ENCODE measurements at places on chromosomes 7 and 10.

- no peak for DNase-seq
Observed at GRCh38 chr7:91463330-91463729, 199.1 kb downstream of the FZD1 start.

- no peak for DNase-seq
Observed at GRCh38 chr7:5774790-5775189, 6.7 kb downstream of the RNF216 start.

DNA sequence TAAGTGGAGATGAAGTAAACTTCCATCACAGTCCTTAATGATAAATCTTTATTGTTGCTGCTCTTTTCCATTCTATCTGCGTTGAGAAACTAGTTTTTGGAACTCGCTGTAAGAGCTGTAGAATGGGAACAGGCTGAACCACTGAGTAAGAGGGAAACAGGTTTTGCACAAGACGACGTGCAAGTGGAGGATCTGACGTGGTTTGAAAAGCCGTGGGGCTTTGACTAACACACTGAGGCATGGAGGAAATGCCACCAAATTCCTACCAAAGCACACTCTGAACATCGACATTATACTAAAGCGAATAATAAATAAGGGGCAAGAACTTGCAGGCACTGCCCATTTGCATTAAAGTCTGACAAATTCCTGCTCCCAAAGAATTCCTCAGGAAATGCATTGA lies 160.6 kb downstream of the KLF6 start:
- DNase-seq = no peak

GRCh38 chr7:78443811-78444210 lies 645.2 kb downstream of the PHTF2 start:
- no peak for DNase-seq

DNA sequence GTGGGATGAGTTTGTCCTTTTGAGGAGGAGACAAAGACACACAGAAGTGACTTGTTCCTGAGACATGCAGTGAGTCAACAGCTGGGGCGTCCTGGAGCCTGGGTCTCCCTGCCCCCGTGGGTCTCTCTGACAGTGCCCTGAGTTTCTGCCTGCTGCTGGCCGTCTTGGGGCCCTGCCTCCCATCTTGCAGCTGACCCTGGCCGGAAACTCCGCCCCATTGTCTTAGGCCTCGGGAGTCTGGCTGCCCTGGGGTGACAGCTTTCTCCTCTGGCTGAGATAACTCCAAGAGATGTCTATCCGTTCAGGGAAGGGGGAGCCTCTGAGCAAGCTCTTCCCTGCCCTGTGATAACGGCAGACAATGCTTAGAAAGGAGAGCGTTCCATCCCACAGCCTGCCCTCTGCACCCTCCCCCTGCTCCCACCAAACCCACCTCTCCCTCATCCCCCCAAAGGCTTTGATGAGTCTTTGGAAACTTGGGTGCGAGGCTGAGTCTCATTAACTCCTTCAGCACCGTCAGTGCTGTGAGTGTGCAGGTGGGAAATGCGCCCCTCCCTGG lies 69.5 kb upstream of the PODXL start:
- no peak for DNase-seq

DNA sequence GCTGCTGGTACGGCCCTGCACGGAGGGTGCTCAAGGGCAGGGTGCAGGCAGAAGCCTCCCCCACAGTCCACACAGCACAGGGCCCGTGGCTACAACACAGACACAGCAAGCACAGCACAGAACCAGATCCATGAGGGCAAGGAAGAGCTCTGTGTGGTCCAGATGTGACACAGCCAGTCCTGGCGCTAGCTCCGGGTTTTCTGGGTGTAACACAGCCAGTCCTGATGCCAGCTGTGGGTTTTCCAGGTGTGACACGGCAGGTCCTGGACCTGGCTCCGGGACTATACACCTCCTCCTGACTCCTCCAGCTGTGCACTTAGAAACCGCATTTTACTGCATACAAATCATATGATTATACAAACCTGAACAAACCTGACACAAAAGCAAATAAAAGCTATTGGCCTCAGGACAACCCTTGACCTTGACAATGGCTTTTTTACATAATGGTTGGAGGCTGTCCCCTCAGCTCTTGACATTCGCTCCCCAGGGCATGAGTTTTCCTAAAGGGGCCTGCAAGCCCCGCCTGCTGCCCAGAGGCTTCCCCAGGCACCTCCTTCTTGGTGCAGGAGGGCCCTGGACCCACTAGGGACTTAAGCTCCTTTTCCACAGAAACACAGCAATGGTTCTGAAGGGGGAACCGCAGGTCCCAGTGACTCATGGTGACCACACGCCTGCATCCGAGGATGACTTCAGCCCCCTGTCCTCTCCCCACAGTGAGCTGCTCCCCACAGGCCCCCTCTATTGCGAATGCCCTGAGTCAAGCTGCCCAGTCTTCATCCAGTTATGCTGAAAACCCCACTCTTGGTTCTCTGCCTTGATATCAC lies 209.6 kb downstream of the PTPRN2 start:
- DNase-seq = no peak

- DNase-seq = no peak
Observed at GRCh38 chr7:69787736-69788431, 189.6 kb downstream of the AUTS2 start.

- DNase-seq = no peak
Observed at GRCh38 chr10:10211409-10211808, 806.3 kb upstream of the CELF2 start.

DNA sequence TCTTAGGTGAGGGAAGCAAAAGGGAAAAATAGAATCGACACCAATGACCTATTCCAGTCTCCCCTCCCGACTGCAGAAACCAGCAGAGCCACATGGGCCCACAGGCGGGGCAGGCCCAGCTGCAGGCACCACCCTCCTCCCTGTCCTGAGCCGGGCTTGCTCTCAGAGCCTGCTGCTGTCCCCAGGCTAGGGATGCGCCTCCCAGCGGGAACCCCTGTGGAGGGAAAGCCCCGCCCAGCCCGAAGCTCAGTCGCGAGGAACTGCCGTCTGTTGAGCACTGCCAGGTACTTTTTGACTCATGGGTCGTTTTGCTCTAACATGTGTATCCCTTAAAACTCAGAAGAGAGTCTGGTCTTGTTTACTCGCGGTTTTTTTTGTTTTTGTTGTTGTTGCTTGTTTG lies 124.5 kb upstream of the RET start:
- no peak for DNase-seq

- no peak for DNase-seq
Observed at GRCh38 chr10:97532935-97533671, 34.4 kb downstream of the UBTD1 start.

DNA sequence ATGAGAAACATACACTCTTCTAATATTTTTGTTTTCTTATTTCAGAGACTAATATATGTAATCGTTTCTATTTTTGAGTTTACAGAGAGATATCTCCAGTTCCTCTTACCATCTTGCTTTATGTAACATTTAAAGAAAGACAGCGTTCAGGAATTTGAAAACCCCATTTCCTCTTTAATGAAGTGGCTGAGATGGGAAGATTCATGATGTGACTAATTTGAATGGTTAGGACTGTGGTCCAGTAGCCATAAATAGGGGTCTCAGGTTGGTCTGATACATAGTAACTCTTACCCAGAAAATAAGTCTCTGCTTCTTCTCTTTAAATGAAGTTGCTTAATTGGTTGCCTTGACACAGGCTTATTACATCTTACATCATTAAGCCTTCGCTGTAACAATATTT lies 6.9 kb downstream of the KMT2E start:
- no peak for DNase-seq

DNA sequence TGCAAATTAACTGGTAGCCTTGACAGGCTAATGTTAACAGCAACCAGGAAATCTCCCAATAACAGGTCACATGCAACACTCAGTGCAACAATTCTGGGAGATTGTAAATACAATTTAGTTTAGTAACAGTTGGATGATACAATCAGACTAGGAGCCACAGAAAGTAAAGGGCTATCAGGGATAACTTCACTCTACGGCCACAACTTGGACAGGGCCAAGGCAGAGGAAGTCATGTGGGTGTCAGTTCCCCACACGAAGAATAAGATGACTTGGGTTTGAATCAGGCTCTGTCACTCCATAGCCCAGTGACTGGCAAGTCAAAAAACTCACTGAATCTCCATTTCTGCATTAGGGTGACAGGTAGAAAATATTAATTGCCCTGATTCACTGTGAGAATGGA lies 217.3 kb upstream of the CCDC6 start:
- no peak for DNase-seq

DNA sequence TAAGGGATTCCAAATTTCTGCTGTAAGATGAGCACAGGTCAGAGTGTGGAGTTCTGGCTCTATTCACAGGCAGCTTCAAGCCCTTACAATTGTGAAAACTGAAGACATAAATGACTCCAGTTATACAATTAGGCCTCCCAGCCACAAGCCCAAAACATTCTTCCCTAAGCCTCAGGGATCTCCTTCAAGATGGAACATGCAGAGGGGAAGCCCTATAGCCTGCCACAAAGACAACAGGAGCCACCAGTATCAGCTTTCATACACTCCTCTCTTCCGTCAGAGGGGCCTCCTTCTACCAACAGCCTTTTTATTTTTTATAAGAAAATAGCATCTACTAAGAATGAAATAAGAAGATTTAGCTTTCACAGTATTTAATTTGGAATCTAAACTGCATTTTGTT lies 46.5 kb downstream of the DLD start:
- DNase-seq = no peak

DNA sequence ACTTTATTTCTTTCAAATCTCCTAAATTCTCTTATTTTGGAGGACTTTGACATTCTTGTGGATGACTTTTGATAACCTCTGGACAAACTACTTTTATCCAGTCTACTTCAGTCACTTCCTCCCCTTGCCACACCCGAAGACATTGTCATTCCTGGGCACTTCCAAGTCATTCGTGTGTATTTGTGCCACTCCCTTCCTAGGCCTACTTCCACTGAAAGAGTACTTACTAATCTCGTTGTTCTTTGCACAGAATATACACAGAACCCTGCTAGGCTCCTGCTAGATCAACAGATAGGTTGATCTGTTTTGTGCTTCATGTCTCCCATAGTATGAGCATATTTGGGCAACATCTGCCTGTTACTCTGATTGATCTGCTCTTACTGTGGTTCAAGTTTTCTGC lies 355.4 kb downstream of the HGF start:
- no peak for DNase-seq

DNA sequence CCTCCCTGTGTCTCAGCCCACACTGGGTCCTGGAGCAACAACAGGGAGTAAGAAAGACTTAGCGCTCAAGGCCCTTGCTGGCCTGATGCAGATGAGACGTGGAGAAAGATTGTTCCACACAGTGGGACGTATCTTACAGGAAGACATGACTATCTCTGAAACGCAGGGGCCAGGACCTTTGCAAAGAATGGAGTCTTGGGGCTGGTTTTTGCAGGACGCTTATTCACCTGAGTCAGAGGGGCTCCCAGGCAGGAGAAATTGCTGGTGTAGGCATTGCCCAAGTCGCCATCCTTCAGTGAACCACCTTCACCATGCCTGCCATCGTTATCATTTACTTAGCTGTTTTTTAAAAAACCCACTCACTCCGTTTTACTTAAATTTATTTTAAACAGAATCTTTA lies 11.8 kb upstream of the GDF10 start:
- no peak for DNase-seq

DNA sequence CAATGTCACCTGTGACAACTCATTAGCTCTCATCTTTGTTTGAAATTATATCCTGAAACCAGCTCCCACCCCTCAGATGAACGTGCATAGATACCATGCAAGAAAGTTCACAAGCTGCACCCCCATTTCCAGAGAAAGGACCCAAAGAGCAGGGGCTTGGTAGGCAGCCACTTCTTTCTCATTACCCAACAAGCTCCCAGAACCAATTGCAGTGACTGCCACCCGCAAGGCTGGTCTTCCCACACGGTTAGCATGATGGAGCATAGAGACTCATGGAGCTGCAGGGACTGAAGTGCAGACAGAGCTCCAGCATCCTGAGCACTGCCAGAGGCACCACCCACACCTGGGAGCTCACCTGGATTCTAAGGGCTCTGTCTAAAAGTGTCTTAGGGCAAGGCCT lies 28.5 kb downstream of the FRMPD2 start:
- no peak for DNase-seq

DNA sequence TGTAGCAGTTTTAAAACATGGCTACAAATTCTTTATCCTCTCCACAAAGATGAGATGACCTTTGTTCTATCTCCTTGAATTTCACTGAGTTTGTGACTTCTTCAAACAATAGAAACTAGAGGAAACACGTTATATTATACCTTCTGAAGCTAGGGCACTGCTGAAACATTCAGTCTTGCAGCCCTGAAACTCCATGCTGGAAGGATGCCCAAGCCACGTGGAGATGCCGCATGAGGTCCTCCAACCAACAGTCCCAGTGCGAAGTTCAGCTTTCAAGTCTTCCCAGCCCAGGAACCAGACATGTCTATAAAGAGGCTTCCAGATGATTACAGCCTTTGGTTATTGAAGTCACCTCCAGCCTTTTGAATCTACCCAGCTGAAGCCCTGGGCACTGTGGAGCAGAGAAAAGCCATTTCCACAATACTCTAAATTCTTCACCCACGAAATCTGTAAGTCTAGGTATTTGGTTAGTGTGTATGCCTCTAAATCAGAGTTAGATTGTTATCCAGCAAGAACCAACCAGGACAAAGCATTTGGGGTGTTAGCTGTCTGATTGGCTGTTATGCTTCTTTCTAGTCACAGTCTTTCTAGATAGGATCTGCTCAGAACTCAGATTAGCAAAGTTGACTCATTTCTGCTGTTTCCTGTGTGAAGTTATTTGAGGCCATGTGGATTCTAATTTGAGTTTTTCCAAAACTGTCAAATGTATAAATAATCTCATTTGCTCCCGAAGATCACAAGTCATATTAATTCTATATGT lies 186.5 kb upstream of the TMEM72 start:
- DNase-seq = no peak

DNA sequence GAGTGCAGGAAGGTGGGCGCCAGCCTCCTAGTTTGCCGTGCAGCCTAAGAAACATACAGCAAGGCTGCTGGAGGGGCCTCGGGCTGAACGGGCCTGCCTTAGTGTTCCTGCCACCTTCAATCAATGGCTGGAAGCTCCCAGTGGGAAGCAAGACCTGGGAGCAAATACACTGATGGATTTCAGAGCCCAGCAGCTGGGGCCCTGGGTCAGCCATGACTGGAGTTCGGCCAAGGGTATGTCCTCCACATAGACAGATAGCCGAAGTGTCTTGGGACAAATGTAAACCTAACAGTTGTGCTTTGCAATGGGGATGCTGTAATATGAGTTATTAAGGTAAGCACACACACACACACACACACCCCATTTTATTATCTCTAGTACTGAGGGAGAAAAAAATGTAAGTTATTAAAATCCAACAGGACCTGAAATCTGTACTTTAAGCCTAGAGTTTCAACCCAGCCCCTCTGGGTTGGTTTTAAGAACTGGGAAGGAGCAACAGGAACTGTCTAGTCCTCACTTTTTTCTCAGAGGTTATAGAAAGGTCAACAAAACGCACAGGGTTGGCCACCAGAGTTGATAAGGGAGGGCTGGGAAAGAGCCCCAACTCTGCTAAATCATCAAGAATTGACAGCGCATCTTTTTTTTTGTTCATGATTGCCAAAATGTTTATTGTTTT lies 50.0 kb upstream of the CELF2 start:
- no peak for DNase-seq

Measured in erythroblast (primary cell).